Left colon (tissue), 2 donors: ENCODE measurements at places on chromosomes 13 and 19.

DNA sequence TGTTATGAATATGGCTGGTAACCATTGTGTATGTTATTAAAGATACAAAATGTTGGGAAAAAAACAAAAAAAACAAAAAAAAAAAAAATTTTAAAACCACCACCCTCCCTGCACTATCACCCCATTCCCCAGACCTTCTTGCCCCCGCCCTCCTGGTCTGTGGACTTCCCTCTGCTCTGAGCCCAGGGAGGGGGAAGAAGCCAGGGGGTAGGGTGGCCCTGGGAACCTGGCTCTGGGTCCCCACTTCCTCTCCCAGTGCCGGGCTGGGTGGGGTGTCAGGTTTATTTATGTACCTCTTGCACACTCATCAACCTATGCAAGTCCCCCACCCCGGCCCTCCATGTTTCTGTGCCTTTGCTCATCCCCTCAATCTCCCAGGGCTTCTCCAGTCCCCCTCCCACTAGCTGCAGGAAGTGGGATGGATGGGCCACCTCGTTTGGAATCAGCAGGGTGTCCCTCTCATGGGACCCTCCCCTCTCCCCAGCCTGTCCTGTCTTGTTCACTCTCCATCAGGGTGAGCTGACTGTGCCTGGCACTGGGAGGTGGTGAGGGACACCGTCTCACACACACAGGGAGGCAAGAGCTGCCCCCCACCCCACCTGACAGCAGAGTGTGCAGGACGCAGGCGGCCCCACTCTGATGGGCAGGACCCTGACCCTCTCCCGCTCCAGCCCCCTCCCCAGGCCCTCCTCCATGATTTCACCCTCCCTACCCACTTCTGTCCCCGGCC lies 5.9 kb downstream of the PAF1 start:
- DNase-seq: no peak

- no peak for DNase-seq
Measured at GRCh38 chr13:52933547-52934210, 85.2 kb upstream of the PCDH8 start.

GRCh38 chr19:57241176-57241575 lies 744 bp downstream of the ZNF805 start:
- no peak for DNase-seq

GRCh38 chr19:1769645-1769985 lies 16.3 kb downstream of the ONECUT3 start:
- DNase-seq: no peak

DNA sequence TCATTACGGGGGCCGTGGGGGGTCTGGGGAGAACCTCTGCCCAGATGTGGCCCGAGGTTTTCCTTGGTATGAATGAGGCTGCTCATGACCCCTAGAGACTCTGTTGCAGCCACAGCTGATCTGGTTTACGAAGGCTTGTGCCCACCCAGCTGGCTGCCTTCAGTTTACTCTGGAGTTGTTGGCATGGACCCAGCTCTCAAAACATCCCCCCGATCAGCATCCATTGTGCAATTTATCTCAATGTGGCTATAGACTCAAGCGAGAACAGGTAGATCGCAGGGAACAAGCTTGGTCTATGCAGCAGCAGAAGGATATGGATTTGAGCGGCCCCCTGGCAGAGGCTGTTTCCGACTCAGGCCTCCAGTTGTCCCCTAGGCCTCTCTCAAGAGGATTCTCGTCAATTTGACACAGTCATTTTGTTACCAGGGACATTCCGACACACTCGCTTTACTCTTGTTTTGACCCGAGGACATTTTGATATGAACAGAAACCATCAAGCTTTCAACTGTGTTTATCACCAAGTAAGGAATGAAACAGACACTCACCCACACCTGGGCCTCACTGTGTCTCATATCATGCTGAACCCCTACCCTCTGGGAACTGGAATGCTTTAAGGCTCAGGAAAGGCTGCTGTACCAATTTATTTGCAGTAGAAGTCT lies 161.5 kb downstream of the KATNAL1 start:
- no peak for DNase-seq

DNA sequence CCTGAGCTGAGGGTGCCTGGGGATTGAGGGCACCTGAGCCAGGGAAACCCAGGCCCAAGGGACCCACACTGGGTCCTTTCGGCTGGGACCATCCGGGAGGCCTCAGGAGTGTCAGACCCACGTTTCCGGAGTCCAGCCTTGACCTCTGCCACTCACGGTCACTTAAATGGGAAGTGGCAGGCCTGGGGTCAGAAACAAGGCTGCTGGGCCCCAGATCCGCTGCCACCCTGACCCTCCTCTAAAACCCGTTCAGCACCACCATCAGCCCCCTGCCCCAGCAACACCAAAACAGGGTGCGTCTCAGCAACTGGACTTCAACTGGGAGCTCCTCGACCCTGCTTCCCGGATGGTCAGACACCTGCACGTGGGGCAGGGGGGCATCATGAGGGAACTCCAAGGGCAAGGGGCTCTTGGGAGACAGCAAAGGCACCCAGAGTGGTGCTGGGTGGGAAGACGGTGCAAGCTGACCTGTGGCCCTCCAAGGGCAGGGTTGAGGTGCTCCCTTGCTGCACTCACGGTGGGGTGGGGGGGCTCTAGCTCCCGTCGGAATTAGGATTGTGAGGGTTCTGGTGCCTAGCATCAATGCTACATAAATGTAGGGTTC lies 1.2 kb upstream of the PLPP2 start:
- no peak for DNase-seq

GRCh38 chr19:39438270-39438934 lies 2.7 kb upstream of the RPS16 start:
- no peak for DNase-seq

- no peak for DNase-seq
Measured at GRCh38 chr19:42512743-42513304, 15.5 kb downstream of the CEACAM1 start.

DNA sequence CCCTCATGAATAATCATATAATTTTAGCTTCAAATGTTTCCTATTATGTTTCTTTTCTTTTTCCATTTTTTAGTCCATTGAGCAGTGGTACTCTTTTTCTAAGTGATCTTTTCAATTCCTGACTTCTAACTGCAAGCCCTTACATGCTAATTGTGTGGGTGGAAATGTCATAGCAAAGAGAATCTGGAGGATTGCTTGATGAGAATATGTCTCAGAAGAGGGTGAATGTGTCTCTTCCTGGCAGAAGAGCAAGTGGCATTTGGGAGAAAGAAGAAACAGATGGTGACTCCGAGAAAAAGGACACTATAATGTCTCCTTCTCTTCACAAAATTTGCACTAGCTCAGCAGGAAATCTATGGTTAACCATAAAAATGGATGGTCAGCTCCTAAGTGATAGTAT lies 2320.0 kb downstream of the PCDH9 start:
- no peak for DNase-seq

DNA sequence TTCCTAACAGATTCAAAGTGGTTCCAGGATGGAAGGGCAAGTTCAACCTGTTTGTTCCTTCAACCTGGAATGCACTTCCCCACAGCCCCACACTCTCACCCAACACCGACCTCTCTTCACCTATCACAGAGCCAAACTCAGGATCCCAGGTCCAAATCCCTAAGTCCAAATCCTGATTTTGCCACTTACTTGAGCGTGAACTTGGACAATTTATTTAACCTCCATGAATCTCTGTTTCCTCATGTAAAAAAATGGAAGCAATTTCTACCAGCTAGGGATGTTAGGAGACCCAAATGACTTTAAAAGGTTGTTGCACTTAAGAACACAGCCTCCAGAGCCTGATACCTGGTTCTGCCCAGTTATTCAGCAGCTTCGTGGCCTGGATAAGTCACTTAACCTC lies 5.4 kb upstream of the IGSF23 start:
- DNase-seq: no peak

GRCh38 chr13:89852570-89852969 lies 1494.9 kb upstream of the MIR17HG start:
- no peak for DNase-seq

DNA sequence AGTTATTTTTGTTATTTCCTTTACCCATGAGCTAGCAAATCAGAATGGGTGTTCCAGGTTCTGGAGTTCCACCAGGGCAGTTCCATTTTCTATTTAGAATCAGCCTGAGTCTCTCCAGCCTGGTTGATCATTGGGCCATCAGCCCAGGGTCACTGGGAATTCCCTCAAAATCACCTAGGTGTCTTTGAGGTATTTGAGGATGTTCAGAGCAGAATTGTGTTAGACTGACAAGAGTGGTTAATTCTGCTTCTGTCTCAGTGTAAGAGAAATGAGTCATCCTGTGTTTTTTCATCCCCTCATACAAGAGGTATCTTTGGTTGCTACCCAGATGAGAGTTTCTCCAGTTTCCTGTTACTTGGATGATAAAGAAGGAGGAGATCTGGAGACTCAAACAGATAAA lies 11.7 kb downstream of the ZNF66 start:
- DNase-seq: no peak

DNA sequence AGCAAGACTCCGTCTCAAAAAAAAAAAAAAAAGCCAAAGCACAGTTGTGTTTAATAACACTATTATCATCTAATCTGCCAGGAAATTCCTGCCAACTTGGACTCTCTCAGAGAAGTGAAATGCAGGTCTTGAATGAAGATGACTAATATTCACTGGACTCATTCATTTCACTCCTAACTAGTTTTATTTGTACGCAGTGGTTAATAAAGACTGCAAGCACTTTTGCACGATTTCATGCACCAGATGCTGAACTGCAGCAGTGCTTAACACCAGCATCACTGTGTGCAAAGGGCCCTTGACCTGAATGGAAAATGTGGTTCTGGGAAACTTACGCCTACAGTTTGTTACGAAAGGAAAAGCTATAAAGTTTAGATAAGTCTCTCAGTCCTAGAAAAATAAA lies 63.3 kb downstream of the DHRS12 start:
- no peak for DNase-seq

DNA sequence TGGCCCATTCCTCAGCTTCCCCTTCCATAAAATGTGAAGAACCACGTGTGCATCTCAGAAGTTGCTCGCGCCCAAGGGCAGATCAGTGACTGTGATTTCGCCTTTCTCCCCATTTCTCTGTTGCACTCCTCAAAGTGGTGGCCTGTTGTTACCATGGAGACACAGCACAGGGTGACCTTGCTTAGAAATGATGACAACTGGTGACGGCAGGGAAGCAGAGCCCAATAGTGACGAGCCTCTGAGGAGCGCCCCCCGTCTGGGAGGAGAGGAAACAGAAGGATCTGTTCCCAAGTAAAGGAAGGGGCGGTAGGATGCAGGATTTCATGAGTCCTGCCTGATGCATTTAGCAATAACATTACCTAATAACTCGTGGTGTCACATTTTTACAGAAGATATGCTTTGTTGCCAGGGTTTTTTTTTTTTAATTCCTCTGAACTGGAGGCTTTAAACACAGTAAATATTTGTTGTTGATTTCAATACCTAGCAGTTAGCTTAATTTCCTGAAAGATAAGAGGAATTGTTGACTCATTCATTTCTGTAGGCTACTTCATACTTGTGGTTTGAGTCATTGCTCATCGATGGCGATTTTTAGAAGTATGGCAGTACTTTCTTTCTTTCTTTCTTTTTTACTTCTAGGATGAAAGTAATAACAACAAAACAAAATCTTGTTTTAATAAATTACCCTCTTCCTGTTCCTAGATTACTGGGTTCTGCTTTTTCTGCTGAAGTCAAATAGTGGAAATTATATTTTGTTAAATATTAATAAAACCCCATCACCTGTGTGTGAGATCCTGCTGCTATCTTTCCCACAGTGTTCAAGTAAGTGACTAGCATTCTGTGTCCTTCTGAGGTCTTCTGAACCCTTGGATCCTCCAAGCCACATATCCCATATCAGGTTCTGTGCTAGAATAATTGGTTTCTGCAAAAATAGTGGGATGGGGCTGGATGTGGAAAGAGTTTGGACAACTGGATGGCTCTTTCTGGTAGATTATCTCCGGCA lies 36.0 kb downstream of the MBNL2 start:
- no peak for DNase-seq

DNA sequence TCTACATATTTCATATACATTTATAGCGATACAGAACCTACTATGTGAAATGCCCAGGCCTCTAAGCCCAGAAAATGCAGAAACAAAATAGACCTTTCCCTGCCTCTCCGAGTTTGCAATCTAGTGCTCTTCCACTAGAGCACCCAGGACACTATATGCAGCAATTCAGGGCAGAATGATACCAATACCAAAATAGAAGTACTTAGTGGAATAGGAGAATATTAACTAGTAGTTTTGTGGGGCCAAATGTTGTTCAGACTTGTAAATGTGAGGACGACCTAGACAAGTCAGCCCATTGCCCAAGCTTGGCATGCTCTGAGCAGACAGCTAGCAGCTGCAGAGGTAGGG lies 35.8 kb upstream of the FLT1 start:
- DNase-seq: no peak

GRCh38 chr13:43686557-43686956 lies 100.2 kb downstream of the ENOX1 start:
- DNase-seq: no peak

DNA sequence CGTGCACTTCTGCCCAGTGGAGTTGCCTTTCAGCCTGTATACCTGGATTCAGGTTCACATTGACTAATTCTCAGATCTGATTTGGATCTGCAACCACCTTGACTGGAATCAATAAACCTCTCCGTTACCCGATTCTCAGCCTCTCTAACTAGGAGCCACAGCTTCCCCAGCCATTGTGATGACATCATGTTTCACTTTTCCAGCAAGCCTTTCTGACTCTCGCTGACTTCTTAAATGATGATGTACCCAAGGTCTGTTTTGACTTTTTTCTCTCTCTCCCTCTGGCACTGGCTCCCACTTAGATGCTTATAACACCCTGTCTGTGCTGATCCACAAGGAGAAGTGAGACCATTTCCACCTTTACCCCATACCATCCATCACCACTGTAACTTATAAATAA lies 13.5 kb upstream of the FAM124A start:
- DNase-seq: no peak

GRCh38 chr19:36745870-36746269 lies 26.7 kb downstream of the ZNF850 start:
- DNase-seq: no peak

- no peak for DNase-seq
Measured at GRCh38 chr13:40146063-40146462, 490.6 kb downstream of the COG6 start.

DNA sequence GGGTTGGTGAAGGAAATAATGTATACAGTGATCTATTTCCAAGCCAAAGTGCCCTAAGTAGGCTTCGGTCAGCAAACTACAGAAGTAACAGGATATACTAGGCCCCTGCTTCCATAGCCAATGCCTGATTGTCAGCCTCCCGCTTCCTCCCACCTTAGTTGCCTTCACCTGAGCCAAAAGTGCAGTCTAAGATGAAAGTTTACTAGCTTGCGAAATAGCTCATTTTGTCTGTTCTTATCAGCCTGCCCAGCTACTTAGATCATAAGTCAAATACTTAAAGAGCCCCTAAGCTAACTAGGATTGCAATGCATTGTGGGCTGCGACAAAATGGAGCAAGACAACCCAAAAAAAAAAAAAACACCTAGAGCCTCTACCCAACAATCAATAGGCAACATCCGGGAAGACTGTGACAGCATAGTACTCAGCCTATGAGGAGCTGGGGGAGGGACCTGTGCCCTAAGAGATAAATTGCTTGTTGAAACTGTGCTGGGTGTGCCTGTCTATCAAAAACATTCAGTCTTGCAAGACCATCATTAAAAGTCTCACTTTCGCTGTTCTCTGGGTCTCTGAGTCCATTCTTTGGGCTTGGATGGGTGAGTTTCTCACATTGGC lies 454.7 kb upstream of the TSHZ3 start:
- DNase-seq: no peak

- DNase-seq: no peak
Measured at GRCh38 chr13:66224663-66225062, 1005.5 kb downstream of the PCDH9 start.
